Activated T-helper 1 cell treated with Interleukin-2 at 50 U/mL for 16 hours (primary cell): ENCODE measurements at places on chromosomes 2 and 18.

GRCh38 chr2:9276901-9277451 lies 70.4 kb downstream of the ASAP2 start:
- DNase-seq = no peak

DNA sequence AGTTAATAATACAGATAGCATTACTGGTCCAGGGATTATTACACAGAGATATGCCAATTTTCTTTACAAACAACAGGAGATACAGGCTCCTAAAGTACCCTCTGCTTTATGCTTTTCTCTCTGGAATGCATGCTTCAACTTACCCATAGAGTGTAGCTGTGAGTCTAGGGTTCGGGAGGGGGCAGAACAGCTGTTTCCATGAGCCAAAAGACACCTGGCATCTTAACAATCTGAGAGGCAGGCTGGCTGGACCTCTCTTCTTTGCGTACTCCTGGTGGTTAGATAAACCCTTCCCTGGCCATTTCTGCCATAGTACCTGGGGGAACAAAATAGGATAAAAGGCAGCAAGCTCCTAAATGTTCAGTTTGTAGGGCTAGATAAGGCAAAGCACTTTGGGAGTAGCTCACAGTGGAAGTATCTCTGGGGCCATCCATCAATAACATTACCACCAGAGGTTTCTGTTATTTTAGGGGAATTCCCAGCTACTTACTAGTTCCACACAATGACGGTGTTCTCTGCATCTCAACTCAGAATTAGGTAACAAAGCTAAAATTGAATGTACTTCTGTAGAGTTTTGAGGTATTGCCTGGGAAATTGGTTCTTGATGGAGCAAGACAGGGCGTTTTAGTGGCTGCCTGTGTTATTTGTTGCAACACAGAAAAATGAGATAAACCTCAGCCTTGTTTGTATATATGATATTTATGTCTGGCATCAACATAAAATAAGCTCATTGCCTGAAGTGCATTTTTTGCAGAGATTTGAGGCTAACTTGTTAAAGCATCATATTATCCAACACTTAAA lies 6.2 kb upstream of the CCDC85A start:
- no peak for DNase-seq

DNA sequence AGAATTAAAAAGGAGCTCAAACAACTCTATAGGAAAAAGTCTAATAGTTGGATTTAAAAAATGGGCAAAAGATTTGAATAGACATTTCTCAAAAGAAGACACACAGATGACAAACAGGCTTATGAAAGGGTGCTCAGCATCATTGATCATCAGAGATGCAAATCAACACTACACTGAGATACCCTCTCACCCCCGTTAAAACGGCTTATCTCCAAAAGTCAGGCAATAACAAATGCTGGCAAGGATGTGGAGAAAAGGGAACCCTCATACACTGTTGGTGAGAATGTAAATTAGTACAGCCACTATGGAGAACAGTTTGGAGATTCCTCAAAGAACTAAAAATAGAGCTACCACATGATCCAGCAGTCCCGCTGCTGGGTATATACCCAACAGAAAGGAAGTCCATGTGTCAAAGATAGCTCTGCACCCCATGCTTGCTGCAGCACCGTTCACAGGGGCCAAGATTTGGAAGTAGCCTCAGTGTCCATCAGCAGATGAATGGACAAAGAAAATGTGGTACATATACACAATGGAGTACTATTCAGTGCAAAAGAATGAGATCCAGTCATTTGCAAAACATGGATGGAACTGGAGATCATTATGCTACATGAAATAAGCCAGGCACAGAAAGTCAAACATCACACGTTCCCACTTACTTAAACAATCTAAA lies 46.7 kb upstream of the B3GNT7 start:
- DNase-seq = no peak

GRCh38 chr2:101770726-101771125 lies 73.2 kb downstream of the MAP4K4 start:
- DNase-seq = no peak

DNA sequence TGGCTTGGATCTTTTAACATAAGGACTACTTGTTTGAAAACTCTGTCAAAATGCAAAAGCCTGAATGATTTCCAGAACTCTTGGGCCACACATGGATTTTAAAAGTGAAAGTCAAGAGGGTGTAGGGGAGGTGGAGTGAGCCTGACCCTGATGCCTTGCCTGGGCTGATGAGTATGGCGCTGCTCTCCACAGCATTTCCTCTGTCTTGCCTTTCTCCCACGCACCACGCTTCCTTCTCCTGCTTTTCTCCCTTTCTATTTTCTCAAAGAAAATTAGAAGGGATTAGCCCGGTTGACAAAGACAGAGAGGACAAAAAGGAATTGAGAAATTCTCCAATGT lies 207.0 kb upstream of the CCDC68 start:
- DNase-seq = no peak

DNA sequence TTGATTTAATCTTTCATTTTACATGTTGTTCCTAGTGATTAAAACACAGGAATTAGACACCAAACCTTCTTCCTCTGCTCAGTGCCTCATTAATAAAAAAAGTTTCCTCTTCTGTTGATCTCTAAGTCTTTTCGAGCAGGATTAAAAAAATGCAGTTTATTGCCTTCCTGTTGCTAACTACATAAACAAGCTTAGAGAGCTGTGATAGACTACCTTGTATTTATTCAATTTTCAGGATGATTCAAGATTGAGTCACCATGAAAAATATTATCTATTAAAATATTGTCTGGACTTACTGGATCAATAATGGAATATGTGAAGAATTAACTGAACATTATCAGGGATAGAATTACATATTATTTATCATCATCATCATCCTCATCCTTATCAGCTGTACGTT lies 1089.6 kb upstream of the CNTNAP5 start:
- no peak for DNase-seq

DNA sequence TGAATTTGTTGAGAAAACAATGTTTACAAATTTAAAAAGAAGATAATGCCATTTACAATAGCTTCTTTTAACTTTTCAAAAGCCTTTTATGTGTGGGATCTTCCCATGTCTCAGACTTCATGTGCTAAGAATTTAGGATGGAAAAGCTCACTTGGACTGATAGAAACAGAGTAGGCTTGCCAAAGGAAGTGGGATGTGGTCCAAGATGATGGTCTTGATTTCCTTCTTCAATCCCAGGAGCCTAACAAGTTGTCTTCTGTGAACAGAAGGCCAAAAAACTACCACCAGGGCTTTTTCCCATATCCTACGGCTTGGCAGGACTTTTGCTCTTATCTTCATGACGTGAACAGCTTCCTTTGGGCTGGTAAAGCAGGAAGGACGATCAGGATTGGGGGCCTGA lies 9.5 kb downstream of the CXCR4 start:
- DNase-seq = no peak

DNA sequence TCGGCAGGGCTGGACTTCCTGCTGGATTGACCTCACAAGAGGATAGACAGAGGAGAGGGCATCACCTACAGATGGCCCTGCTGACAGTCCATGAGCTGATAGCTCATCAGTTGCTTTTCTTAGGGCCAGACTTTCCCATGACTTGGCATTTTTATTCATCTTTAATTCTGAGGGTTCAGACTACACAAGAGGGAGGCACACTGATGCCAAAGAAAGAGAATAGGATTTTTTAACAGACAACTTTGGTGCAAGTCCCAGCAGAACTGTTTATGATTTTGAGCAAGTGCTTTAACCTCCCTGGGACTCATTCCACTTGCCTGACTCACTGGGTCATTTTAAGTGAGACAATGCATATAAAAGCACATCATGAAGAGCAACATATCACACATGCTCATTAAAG lies 299.2 kb downstream of the INSIG2 start:
- DNase-seq = no peak

- no peak for DNase-seq
Measured at GRCh38 chr18:48569139-48569914, 30.5 kb downstream of the CTIF start.

GRCh38 chr2:210617732-210618330 lies 61.4 kb downstream of the CPS1 start:
- DNase-seq = no peak

DNA sequence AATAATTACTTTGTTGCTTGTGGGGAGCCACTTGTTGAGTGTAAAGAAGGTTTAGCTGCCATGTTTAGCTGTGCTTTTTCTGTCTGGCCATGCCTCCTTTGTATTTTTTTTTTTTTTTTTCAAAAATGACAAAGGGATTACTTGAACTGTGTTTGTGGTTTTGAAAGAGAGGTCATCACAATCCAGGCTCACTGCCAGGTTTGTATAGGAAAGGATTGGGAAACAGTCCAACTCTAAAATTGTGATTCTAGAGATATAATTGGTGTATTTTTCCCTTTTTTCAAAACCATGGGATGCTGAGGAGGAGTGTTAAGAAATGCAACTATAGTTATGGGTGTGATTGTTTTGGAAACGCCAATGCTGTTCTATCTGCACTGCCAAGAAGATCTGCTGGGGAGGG lies 4.3 kb downstream of the ITPRIPL1 start:
- DNase-seq = no peak

GRCh38 chr2:27053776-27054175 lies 2.3 kb downstream of the AGBL5 start:
- no peak for DNase-seq

- DNase-seq = no peak
Measured at GRCh38 chr2:180328795-180329422, 321.8 kb upstream of the CWC22 start.

GRCh38 chr2:32008805-32009515 lies 1.8 kb downstream of the MEMO1 start:
- no peak for DNase-seq

GRCh38 chr2:50443868-50444630 lies 587.9 kb downstream of the NRXN1 start:
- no peak for DNase-seq

DNA sequence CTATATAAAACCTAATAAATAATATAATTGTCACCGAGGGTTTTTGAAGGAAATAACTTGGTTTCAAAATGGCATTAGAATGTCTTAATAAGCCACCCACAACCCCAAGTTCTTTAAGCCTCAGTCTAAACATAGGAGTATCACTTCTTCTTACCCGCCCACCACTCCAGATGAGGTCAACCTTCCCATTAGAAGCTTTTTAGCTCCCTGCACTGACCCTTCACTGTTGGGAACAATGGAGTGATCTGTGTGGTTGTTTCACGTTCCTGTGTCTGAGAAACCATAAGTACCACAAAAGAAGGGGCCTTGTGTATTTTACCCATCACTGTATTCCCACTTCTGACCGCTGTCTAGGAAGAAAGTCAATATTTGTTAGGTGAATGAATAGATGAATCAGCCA lies 326.3 kb upstream of the ZNF521 start:
- DNase-seq = no peak

GRCh38 chr18:48855422-48856377 lies 95.1 kb downstream of the SMAD7 start:
- no peak for DNase-seq

GRCh38 chr2:56666777-56667176 lies 483.0 kb downstream of the CCDC85A start:
- no peak for DNase-seq

DNA sequence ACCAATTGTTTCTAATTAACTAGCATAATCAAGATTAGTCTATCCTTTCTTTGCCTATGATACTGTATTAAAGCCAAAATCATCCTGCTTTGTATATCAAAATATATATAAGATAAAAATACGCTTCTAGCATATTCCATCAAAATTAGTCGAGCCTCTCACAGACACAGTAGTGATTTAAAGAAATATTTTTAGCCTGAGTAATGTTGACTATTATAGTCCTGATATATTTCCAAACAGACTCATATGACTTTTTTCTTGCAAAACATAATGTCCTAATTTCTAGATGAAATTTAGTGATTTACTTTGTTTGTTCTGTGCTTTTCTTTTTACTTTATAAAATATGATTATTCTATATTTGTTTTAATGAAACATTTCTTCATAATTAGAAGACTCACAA lies 30.9 kb downstream of the FAP start:
- no peak for DNase-seq

DNA sequence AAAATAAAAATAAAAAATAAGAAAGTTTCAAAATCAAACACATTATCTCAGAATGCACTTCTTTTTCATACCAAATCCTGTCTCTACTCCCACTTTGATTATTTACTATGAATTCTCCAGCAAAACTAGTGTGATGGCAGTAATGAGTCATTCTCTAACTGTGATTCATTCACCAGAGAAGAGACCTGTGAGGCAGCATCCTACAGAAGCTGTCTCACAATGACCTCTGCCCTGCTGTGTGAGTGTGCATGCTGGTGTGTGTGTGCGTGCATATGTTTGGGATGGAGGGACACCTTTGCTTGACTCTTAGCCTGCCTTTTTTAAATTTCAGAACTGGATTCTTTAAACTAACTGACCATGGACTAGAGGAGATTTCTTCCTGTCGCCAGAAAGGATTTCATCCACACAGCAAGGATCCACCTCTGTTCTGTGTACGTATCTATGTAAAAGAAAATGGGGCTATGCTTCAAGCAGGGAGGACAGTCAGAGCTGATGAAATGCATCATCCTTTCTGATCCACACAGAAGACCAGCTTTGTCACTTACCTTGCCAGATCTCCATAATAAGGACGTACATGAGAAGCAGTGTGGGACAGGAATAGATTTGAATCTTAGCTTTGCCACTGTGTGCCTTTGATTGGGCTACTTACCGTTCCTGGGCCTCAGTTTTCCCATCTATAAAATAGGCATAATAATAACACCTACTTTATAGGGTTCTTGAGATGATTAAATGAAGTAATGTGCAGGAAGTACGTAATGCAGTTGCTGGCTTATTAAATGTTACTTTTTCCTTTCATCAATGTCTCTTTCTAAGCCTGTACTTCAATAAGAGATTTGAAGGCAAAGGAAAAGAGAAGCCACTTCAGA lies 31.2 kb downstream of the STAMBP start:
- DNase-seq = no peak
